Activated CD4-positive, alpha-beta T cell treated with anti-CD3 and anti-CD28 coated beads for 1 hour (primary cell): ENCODE measurements at places on chromosomes 5 and 9.

DNA sequence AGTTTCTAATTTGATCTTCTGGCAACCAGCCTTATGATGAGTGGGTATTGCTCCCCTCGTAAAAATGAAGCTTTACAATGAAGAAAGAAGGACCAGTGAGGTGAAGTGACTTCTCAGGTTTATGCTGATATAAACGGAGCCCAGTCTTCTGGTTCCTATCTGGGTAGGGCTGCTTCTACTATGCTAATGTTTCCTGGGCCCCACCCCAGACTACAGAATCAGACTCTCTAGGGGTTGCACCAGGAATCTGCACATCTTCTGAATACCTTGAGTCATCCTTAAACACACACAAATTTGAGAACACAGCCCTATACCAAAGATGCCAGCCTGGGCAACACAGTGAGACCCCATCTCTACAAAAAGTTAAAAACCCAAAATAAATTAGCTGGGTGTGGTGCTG lies 16.2 kb downstream of the BTF3 start:
- DNase-seq = no peak

DNA sequence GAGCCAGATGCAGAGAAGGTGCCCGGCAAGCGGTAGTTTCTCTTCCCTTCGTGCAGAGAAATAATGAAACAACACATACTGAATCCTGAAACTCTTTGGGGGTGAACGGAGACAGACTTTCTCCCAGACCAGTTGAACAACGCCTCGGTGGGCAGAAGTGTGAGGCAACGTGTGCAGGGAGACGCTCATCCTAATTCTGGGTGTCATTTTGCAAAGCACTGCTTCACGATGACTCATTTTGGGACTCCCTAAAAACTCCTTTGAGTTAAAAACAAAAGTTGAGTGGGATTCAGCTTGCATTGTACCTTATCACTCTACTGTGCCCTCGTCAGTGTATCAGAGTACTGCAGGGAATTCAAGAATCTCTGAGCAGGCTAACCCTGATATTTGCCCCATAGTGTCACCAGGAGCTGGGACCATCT lies 3.5 kb upstream of the NEK6 start:
- no peak for DNase-seq

DNA sequence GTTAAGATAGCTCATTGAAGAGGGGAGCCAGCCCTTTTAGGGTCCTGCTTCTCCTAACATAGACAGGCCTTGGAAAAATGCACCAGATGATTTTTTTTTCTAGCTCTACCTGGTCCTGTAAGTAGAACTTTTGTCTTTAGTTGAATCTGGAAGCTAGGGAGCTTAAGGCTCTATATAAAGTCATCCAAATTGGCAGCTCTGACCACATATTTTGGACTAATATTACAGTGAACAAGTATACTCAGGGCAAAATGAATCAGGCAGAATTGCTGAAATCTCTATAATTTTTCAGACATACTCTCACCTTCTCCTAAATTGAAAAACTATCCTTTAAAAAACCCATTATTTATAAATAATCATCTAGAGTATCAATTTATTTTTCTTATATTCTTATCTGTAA lies 375.6 kb downstream of the OSTF1 start:
- DNase-seq = no peak

DNA sequence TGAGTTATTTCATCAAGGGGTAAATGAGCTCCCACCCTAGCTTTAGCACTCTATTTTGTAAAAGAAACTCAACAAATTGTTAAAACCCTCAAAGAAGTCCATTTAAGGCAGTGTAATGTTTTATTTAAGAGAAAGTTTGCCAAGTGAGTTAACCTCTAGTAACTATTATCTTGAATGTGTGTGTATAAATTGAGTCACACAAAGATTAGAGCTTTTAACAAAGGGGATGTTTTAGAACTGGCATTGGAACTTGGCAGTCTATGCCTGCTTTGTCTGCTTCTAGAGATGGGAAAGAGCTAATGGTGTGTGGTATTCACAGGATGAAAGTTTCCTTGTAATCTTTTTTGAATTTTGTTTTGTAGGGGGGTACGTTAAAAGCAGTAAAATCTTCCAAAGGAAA lies 33.2 kb downstream of the KDM3B start:
- DNase-seq = no peak

DNA sequence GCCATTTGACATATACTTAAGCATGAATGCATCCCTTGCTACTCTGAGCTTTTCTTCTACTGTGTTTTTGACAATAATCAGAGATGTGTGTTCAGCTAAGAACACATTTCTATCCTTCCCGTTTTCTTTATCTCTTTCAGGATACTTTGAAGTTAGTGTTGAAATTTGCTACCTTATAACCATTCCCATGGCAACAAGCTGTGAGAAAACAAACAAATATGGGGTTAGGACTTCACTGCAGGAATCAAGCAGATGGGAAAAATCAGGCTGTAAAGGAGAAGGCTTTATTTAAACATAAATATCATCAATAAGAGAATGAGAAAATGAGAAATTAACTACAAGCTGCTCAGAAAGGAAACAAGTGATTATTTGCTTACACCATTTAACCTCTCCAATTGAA lies 35.2 kb downstream of the ZCCHC9 start:
- no peak for DNase-seq

- no peak for DNase-seq
Measured at GRCh38 chr9:127884427-127884911, 7.0 kb upstream of the AK1 start.

DNA sequence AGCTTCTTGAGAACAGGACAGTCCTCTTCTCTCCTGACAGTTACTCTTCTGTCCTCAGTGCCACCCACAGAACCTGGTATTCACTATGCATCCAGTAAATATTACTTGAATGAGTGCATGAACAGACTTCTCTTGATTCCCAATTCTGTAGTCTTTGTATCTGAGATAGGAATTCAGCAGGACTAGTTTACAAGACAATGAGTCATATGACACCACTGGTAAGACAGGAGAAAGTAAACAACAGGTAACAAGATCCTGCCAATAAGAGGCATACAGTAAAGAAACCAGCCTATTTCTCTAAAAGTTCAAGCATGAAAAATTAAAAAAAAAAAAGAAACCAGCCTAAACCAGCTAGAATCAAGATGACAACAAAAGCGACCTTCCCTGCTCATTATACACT lies 6.2 kb downstream of the ZNF883 start:
- no peak for DNase-seq

DNA sequence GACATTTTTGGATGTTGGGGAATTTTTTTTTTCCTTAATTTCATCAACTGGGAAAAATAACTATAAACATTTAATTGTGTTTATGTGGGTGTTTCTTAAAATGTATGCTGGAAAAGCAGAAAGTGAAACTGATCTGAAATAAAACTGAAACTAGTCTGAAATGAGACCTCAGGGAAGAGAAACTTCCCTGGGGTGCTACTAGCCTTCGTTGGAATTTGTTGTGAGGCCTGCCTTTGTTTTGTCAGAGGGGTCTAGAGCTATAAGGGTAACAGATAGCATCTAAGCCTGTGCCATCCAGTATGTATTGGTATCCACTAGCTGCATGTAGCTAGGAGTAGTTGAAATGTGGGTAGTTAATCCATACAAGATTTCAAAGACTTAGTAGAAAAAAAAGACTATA lies 10.4 kb downstream of the ZNF618 start:
- DNase-seq = no peak

DNA sequence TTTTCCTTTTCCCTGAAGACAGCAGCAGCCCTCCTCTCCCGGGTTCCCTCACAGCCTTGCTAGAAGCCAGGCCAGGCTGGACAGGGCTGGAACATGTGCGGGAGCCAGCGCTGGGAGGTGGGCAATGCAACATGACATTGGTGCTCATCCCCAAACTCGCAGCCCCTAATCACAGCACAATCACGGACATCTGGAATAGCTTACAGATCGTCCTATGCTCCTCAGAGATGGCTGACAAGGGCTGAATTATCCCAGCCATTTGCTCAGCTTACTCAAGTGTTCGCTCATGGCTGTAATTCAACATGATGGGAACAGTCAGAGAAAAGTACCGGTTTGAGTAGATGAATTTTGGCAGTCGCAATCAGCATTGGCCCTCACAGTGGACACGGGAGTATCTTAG lies 49.8 kb downstream of the FSTL4 start:
- no peak for DNase-seq

- DNase-seq = no peak
Measured at GRCh38 chr5:133610489-133611356, 1.6 kb downstream of the FSTL4 start.

DNA sequence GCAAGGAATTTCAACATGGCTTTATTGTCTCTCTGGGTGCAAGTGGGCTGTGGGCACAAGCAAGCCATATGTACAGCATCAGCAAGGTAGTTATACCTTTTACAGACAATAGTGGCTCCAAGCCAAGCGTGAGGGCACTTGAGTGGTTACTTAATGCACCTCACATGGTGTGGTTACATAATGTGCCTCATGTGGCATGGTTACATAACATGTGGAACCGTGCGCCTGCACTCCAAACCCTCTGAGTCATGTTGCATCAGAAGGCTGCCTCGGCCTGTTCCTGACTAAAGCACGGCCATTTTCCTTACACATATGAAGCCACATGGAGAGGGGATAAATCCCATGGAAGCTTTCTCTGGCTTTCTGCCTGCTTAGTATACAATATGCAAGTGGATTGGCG lies 150.9 kb downstream of the OSTF1 start:
- DNase-seq = no peak

- DNase-seq = no peak
Measured at GRCh38 chr9:123637945-123638634, 282.1 kb downstream of the CRB2 start.
